ENCODE measurements at places on chromosomes 13 and 19.

DNA sequence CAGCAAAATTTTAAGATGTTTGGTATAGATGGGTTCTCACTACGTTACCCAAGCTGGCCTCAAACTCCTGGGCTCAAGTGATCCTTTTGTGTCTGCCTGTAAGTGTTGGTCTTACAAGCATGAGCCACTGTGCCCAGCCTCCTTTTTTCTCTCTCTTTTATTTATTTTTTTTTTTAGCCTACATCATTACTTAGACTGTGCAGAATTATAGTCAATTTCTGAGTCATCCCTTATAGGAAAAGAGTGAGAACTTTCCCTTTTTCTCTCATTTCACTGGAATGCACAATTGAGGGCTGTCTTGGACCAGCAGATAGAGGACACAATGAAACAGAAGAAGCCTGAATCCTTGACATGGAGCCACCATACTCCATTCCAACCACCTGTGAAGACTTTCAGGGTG lies 13.3 kb downstream of the TSKS start:
- DNase-seq, result no peak

DNA sequence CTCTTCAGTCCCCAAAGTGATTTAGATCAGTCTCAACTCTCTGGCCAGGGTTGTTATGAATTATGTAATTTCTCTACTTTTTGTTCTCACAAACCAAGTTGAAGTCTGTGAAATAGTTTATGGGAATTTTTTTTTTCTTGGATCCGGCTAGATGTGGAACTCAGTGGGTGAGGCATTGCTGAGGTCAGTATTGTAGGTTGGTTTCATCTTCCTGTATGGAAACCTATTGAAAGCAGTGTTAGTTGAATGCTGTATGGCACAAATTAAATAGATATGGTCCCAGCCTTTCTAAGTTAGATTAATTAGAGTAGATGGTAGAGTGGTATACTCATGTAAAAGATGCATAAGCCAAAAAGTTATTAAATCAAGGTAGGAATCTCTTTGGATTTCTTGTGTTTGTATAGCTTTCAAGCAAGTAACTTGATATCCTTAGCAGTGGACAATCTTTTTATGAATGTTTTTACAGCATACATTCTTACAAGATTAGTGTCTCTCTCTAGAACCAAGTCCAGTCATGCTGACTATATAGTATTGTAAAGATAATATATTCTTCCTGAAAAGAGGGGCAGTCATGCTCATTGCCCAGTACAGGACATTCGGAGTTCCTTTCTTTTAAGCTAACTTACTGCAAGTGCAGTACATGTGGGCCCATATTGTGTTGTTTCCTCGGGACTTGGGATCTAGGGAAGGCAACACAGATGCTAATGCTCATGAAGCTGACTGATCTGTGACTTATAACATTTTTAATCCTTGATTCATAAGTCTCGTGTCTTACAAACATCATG lies 2541.1 kb downstream of the PCDH9 start:
- no peak for DNase-seq

- no peak for DNase-seq
Measured at GRCh38 chr13:30905932-30906383, at the start of gene MEDAG. Gene MEDAG (plus strand): TSS chr13:30906271. CDS start chr13:30906516, 245 bp downstream.

GRCh38 chr13:66501181-66501580 lies 729.0 kb downstream of the PCDH9 start:
- no peak for DNase-seq

- DNase-seq, result no peak
Measured at GRCh38 chr13:100208002-100208401, 119.1 kb downstream of the PCCA start.

- DNase-seq, result peak; percentile 55
Measured at GRCh38 chr19:12994701-12995595, at the start of gene NFIX. Gene NFIX (plus strand): TSS chr19:12995475. CDS start chr19:12995838, 363 bp downstream.

DNA sequence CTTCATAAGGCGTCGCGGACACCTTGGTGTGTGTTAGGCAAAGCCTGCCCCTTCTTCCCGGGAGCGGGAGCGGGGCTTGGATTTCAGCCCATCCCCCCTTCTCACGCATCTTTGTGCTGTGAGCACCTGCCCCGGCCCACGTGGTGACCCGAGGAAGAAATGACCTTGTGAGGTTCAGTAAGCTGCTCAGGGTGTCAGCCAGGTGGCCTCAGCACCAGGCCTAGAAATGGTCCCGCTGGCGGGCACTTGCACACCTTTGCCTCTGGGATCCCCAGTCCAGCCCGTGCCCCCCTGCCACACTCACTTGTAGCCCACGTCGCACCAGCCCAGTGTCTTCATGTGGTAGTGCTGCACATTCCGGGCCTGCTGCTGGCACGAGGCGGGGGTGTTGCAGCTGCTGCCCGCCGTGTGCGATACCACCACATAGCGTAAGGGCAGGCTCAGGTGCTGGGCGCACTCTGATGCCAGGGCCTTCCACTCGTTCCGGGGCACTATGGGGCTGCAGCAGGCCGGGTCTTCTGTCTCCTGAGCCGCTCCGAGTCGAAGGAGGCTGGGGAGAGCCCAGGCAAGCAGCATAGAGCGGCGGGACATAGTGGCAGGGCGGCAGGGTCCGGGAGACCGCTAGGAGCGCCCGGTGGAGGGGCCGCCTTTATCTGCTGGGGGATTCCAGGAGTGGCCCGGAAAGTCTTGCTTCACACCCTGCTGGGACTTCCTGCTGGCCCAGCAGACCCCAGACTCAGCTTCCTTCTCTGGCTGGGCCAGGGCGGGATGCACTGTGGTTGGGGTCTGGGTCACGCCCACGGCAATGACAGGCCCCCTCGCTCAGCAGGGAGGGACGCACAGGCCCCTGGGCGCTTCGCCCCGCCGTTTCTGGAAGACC lies at the start of gene PGLYRP1:
PGLYRP1 (minus strand) TSS at position 623 of the 880 bp plus-strand sequence; CDS start at position 591, 32 bp downstream.
- DNase-seq, result no peak

DNA sequence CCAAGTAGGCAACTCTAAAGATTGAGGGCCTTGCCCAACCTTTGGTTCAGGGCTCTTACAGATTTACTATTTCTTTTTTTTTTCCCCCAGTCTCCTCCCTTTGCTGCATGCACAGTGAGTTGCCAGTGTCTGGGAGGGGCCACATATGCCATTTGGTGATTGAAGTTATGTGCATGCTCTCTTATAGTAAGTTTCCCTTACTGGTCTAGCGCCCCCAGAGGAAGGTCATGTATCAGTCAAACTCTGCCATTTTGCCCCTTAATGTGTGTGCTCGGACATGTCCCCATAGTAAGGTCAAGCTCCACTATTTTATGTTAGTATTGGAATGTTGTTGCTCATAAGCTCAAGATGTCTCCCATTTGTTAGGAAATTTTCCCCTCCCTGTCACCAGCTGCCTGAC lies 1138.0 kb upstream of the SLC10A2 start:
- no peak for DNase-seq

DNA sequence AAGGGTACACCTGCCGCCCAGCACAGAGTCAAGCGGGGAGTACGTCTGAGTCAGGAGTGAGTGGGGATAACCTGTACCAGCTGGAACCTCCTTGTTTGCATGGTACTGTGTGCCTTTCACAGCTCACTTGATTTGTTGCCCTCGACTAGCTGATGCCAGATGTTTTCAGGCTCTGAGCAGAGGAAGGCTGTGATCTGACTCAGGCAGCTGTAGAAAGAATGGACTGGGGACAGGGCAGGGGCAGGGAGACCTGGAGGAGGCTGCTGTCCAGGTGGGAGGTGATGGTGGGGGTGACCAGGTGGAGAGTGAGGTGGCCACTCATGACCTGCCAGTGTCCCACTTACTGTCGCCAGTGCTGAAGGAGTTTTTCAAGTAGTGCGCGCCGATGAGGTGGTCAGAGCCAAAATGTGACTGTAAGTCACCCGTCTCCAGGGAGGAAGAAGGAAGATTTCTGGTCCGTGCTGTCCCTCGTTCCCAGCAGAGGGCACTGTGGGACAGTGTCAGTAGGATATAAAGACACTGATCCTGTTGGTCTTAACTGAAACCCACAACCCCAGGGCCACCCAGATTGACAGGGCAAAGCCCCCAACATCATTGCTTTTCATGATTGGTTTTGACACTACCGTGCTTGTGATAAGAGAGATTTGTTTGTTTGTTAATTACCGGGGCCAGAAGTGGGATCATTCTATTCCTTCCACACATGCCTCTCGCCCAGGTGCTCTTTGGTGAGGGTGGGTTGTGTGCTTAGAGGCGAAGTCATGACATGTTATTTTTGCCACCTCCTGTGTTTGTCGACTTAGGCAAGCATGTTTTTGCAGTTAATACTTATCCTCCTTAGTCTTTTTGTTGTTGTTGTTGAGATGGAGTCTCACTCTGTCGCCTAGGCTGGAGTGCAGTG lies 128.4 kb downstream of the DPF1 start:
- peak; percentile 30 for DNase-seq
